ENCODE measurements at places on chromosomes 1 and 21.

- no peak for DNase-seq
Observed at GRCh38 chr1:44371206-44371605, 16.1 kb upstream of the ERI3 start.

- DNase-seq = no peak
Observed at GRCh38 chr1:108533351-108534083, 26.4 kb upstream of the EEIG2 start.

DNA sequence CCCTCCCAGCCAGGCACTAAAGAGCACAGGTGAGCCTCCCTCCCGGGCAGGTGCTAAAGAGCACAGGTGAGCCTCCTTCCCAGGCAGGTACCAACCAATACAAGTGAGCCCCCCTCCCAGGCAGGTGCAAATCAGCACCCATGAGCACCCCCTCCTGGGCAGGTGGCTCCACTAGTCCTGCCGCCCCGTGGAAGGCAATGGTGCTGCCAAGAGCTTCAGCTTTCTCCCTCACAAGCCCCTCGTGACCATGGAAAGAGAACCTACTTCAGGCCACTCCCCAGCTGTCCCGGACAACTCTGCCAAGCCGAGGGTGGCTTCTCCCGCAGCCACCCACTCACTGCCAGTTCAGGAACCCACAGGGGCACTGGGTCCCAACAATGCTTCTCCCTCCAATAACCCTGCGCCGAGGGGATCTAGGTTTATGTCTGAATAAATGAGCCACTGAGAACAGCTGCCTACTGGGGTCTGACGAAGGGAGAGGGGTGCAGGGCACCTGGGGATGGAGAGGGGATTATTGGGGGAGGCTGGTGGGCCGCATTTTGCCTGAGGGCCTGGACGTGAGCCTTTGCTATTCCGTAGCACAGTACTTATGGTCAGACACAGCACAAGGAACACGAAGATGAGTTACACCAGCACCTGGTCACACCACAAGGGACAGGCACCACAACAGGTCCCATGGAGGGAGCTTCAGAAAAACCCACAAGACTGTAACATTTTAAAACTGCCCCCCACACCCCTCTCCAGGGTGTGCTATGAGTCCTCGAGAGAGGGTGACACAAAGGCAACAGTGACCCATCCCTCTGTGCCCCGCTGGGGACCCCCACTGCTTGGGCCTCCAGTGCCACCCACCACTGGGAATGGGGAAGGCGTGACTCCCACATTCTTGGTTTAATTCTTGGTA, 46.3 kb downstream of the PRDM15 start:
- no peak for DNase-seq

DNA sequence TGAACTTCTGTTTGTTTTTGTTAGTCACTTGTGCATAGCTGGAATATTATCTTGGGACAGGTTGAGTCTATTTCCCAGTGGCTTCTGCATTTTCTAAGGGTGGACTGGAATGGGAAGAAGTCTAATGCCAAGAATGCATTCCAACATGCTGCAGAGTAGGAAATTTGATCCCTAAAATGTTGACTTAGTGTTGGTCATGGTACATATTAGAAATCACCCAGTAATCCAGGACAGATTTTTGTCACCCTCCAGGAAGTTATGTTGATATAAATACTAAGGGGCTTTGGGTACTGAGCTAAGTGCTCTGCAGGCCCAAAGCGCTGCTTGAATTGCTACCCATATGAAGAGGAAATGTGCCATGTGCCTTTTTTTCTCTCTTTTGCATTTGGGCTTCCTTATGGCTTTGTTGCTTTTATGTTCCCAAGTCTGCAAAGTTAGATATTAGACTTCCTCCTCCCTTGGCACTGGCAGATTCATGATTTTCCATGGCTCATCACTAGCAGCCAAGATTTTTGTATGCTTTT, 10.0 kb downstream of the ARID1A start:
- peak; percentile 90 for DNase-seq

DNA sequence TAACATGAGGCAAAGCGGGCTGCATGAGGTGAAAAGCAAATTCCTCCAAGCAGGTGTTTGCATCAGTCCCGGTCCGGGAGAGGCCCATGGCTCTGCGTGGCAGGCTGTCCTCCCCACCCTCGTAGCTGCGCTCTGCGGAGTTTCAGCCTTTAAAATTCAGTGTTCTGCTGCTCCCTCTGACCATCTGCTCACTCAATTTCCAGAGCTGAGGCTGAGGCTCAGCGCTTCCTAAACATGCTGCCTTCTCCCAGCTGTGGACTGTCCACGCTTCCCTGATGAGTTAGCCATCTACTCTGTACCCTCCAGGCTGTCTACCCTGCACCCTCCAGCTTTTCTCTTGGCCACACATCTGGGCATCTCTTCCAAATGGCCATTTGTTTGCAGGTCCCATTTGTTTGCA, 87.7 kb downstream of the KCNJ6 start:
- DNase-seq = no peak

- no peak for DNase-seq
Observed at GRCh38 chr1:77732090-77732489, 27.6 kb downstream of the USP33 start.

DNA sequence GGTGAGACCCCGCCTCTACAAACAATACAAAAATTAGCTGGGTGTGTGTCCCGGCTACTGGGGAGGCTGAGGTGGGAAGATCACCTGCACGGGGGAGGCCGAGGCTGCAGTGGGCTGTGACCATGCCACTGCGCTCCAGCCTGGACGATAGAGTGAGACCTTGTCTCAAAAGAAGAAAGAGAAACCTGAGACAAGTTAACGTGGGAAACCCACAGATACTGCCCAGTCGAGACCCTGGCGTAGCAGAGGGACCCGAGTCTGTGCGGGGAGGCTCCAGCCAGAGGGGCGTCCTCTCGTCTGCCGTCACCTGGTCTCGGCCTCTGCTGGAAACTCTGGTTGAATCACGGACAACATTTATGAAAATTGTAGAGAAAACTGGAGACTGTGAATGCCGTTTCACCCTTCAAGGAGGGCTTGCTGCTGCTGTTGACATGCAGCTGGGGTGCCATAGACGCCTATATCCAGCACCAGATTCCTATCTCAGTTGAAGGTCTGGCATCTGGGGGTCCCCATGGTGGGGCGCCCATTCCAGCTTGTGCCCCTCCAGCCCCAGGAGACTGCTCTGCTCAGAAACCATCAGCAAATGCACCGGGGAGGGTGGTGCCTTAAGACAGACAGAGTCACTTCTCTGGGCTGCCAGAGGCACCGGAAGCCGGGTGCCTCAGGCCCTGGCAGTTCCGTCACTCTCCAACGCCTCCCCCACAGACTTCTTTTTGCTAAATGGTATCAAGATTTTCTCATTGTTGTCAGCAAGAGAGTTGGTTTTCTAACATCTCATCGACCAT, 13.6 kb upstream of the CDK11B start:
- DNase-seq = no peak

GRCh38 chr1:164765992-164766720, 207.2 kb downstream of the PBX1 start:
- no peak for DNase-seq

- peak; percentile 1 for DNase-seq
Observed at GRCh38 chr21:42227909-42228708, 9.2 kb downstream of the ABCG1 start.

DNA sequence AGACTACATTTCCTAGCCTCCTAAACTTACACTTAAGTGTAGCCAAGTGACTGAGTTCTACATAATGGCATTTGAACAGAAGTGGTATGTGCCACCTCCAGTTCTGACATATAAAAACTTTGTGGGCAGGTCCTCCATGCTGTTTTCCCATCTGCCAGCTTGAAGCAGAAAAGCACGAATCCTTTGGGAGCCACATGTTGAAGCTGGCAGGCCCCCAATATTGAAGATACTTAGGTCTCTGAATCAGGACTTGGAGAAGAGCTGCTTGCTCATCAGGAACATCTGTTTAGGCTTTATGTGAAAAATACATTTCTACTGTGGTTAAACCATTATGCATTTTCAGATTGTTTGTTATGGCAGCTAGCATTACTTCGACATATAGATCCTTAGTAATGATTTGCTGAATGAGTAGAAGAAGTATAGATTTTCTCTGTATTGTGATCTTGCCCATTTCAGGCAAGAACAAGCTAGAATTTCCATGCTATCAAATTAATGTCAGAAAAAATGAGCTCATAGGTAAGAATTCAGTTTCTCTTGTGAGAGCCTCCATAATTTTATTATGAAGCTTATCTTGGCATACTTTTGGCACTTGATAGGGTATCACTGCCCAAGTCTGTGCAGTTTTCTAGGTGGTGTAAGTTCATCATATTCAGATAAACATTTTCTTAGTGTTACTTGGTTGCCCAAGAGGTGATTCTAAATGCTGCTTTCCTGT, 68.4 kb downstream of the GDAP2 start:
- DNase-seq = peak; percentile 75

GRCh38 chr1:170694172-170694926, 30.4 kb downstream of the PRRX1 start:
- DNase-seq = no peak

DNA sequence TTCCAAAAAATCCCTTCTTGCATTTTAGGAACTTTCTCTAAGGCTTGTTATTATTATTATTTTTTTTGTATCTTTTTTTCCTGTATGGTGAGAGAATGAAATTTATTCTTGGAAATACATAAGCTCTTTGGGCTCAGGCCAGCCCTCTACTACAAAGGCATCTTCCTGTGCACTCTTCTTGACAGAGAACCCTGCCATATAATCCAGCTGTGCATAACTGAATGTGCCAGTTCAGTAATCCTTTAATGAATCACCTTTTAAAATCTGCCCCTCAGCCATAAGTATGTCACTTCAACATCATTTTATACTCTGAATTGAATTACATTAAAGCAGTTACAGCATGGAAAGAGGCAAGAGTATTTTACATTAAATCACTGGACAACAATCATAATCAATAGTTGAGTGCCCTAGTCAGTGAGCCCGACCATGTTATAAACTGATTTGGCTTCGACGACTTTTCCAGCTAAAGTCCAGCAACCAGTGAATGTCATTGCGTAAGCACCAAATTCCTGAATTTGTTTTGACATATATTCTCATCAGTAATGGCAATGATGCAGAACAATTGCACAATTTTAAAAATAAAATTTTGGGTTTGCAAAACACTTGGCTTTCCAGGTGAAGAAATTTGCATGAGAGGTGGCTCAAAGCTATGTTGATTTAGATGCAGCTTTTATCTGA, 59.2 kb upstream of the KCNK2 start:
- DNase-seq = no peak

GRCh38 chr1:246274186-246274585, 232.9 kb downstream of the SMYD3 start:
- peak; percentile 13 for DNase-seq

DNA sequence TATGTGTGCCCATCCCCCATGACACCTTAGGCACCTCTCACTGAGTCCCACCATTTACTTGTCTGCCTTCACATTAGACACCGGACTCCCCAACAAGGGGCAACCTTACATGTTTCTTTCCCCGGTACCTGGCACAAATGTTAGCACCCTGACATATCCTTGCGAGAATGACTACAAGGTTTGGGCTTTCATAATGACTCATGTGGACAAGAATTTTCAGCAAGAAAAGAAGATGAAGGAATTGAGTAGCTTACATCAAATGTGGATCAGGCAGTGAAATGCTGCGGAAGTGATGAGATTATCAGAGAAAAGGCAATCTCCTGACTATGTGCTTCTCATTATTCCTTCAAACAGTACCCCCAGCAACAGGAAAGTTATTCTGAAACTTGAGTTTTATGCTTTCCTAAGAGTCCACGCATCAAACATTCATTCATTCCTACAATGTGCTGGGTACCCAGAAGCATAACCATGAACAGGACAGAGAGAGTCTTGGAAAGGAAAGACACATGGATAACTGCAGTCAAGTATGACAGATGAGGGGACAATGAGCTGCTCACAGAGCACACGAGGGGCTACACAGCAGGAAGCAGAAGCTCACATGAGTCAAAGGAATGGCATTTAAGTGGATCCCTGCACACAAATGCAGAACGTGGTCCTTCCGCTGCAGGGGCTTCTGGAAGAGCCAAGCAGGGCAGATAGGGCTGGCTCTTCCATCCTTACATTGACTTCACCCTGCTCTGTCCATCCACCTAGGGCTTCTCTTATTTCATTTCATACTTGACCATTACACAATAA, 112.1 kb downstream of the PCNX2 start:
- DNase-seq = no peak

Measured in BJ (cell line).